ENCODE measurements at places on chromosomes 1 and 21.
A peak's percentile ranks its signal among the peaks of the same experiment; 100 is the strongest.

DNA sequence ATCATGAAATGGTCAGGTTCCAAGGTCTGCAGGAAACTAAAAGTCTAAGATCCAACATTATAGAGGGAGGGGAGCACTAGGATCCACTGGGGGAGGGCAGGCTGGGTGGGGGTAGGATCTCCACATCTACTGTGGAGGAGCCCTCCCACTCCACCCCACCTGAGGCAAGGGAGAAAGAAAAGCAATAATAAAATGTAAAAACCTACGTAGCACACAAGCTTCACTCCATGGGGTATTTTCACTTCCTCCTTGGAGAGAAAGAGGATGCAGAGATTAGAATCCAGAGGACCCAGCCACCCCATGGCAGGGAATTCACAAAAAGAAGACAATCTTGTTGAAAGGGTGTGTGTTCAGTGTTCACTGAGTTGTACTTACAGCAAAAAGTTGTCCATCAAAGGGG is 14.4 kb downstream of the SPOCD1 start:
- H3K27ac ChIP-seq, result no peak overlapping the region
- no peak for DNase-seq
- no peaks in the 10 kb centered on the region for H3K27me3 ChIP-seq
- no peak overlapping the region for H3K4me3 ChIP-seq

DNA sequence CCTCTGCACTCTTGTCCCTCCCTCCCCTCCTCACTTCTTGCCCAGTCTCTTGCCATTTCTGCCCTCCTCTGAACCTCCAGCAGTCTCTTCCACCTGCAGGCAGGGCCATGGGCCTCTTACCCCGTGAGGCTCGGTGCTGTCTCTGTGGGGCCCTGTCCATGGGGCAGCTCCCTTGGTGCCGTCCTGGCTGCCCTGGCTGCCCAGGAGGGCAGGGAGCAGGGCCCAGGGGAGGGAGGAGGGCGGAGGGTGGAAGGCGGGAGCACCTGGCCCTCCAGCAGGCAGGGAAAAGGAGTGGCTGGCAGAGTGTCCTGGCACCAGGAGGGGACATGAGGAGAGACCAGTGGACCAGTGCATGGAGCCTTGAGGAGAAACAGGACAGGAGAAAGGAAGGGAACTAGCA is at the start of gene RORC:
Gene RORC, minus strand, starts transcription at position 198 of the 400 bp plus-strand sequence. Its CDS starts 38 bp downstream, at position 160.
- H3K27me3 ChIP-seq, result no peaks in the 10 kb centered on the region
- peak within 1 kb of the TSS; percentile 94 for H3K27ac ChIP-seq
- H3K36me3 ChIP-seq, result peaks cover 12% of the 10 kb centered on the region
- DNase-seq, result no peak
- peak within 1 kb of the TSS; percentile 79 for H3K4me3 ChIP-seq

DNA sequence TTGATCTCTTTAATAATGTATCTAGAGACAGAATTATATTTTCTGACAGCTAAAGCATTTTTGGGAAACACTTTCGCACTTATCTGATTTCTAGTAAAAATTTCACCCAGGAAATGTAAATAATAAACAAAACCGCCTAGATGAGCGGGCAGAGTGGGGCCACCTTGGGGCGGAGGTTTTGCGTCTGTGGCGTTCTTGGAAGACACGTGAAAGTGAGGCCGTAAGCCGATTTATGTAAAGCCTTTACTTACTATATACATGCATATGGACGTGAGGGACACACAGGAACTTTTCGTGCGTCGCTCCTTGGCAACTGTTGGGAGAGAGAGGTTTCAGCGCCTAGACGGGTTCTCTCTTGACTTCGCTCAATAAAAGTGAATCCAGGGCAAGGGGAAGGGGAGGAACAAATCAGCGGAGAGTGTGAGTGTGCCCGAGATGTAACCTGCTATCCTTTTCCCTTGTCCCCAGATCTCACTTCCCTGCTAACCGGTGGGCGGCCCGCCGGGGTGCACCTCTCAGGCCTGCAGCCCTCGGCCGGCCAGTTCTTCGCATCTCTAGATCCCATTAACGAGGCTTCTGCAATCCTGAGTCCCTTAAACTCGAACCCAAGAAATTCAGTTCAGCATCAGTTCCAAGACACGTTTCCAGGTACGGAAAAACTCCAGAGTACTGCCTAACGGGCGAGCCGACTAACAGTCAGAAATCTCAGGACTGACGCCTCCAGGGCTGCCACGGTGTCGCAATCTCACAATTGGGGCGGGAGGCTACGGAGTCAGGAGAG is 1.7 kb downstream of the HLX start:
- H3K36me3 ChIP-seq, result peaks cover 28% of the 10 kb centered on the region
- peak overlapping the region; percentile 71 for H3K4me3 ChIP-seq
- H3K27ac ChIP-seq, result peak overlapping the region; percentile 89
- H3K27me3 ChIP-seq, result no peaks in the 10 kb centered on the region
- DNase-seq, result no peak
- H3K4me1 ChIP-seq, result peaks cover 37% of the 10 kb centered on the region

DNA sequence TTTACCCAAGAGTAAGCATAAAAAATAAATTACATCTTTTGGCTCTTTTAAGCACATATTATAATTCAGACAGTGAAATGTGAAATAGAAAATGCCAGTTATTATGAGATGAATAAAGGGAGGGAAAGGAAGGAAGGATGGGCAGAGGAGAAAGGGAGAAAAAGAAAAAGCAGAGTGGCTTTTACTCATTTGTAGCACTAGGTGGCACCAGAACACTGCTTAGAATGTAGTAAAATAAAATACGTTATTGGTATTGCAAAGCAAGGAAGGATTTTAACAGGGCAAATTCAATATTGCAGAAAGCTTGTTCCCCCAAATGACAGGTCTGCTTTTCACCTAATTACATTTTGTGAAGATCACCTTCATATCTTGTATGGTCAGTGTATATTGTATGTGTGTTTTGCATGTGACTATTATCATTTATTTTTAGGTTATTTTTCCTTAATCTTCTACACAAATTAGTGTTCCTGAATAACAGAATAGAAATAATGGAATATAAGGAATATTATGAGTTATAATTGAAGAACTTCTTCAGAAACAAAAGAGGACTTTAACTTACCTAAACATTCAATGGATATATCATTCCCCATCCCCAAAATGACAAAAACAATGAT is 9.1 kb upstream of the PCNX2 start:
- H3K27ac ChIP-seq, result no peak overlapping the region
- no peaks in the 10 kb centered on the region for H3K36me3 ChIP-seq
- H3K27me3 ChIP-seq, result no peaks in the 10 kb centered on the region
- H3K4me3 ChIP-seq, result no peak overlapping the region

GRCh38 chr1:87394513-87394912 is 65.8 kb downstream of the LMO4 start:
- H3K36me3 ChIP-seq, result no peaks in the 10 kb centered on the region
- H3K4me3 ChIP-seq, result no peak overlapping the region
- H3K27me3 ChIP-seq, result no peaks in the 10 kb centered on the region
- DNase-seq, result no peak
- no peak overlapping the region for H3K27ac ChIP-seq

GRCh38 chr1:169779970-169780369 is 14.7 kb downstream of the METTL18 start:
- no peak for DNase-seq
- no peaks in the 10 kb centered on the region for H3K27me3 ChIP-seq
- H3K4me3 ChIP-seq, result no peak overlapping the region
- H3K27ac ChIP-seq, result no peak overlapping the region
- H3K36me3 ChIP-seq, result no peaks in the 10 kb centered on the region

DNA sequence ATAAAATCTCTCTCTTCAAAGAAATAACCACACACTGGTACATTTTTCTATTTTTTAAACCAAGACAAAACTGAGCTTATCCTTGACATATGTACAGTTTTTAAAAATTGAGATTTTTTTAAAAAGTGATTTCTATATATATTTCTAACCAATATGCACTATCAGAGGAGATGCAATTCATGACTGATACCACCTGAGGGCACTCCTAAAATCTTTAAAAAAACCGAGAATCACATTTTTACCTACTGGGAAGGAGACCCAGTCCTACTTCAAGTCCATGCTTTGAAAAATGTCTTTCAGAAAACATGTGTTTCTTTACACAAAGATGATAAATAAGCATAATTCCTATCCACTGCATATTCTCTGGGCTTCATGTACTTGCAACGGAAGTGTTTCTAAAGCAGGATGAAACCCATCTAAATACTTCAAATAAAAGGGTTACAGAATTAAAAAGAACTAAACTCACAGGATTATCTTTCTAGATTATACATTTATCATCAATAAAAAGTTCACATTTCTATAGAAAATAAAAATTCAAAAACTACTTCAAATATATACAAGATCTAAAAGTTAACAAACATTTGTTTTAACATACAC is 98.6 kb downstream of the ENAH start:
- no peaks in the 10 kb centered on the region for H3K27me3 ChIP-seq
- H3K27ac ChIP-seq, result no peak overlapping the region
- no peaks in the 10 kb centered on the region for H3K36me3 ChIP-seq
- no peak overlapping the region for H3K4me3 ChIP-seq
- H3K4me1 ChIP-seq, result no peaks in the 10 kb centered on the region
- DNase-seq, result no peak

GRCh38 chr1:42880384-42880783 is 34.0 kb downstream of the ZNF691 start:
- H3K27ac ChIP-seq, result no peak overlapping the region
- no peaks in the 10 kb centered on the region for H3K4me1 ChIP-seq
- H3K36me3 ChIP-seq, result no peaks in the 10 kb centered on the region
- H3K27me3 ChIP-seq, result no peaks in the 10 kb centered on the region

GRCh38 chr1:232987774-232988140 is 37.3 kb downstream of the NTPCR start:
- no peak for DNase-seq
- no peak overlapping the region for H3K27ac ChIP-seq
- H3K27me3 ChIP-seq, result no peaks in the 10 kb centered on the region
- H3K36me3 ChIP-seq, result no peaks in the 10 kb centered on the region

GRCh38 chr1:18012686-18013085 is 94.9 kb upstream of the IGSF21 start:
- H3K27ac ChIP-seq, result no peak overlapping the region
- H3K4me1 ChIP-seq, result no peaks in the 10 kb centered on the region
- no peak overlapping the region for H3K4me3 ChIP-seq
- H3K36me3 ChIP-seq, result no peaks in the 10 kb centered on the region
- H3K27me3 ChIP-seq, result peaks cover 2% of the 10 kb centered on the region

GRCh38 chr1:183106746-183107145 is 79.3 kb upstream of the LAMC2 start:
- peaks cover 3% of the 10 kb centered on the region for H3K36me3 ChIP-seq
- no peaks in the 10 kb centered on the region for H3K27me3 ChIP-seq
- no peak overlapping the region for H3K27ac ChIP-seq

DNA sequence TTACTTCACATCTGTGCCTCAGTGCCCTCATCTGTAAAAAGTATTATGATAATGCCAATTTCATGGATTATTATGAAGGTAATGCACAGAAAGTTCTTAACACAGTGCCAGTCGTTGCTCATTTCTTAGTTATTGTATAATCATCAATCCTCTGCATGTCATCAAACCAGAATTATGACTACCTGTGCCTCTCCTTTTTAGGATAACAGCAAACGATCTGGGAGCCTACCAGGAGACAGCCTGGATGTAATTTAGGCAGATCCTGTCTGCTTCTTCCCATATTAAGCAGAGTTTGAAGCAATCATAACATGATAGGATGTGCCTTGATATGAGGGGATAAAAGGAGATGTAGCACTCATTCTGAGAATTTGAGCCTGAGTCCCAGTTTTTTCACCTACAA is 177.4 kb upstream of the DPT start:
- no peak overlapping the region for H3K27ac ChIP-seq
- no peak overlapping the region for H3K4me3 ChIP-seq
- no peaks in the 10 kb centered on the region for H3K27me3 ChIP-seq
- no peaks in the 10 kb centered on the region for H3K4me1 ChIP-seq
- no peak for DNase-seq

DNA sequence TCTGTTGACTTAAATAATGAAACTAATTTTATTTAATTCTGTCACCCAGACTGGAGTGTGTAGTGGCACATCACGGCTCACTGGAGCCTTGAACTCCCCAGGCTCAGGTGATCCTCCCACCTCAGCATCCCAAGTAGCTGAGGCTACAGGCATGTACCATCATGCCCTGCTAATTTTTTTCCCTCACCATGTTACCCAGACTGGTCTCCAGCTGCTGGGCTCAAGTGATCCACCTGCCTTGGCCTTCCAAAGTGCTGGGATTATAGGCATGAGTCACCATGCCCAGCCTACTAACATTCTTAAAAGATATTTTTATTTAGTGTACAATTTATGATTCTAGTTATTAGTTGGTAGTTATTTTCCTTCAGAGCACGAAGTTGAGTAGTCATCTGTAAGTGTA is 49.5 kb downstream of the NRDC start:
- no peak overlapping the region for H3K4me3 ChIP-seq
- H3K27me3 ChIP-seq, result no peaks in the 10 kb centered on the region
- DNase-seq, result no peak

DNA sequence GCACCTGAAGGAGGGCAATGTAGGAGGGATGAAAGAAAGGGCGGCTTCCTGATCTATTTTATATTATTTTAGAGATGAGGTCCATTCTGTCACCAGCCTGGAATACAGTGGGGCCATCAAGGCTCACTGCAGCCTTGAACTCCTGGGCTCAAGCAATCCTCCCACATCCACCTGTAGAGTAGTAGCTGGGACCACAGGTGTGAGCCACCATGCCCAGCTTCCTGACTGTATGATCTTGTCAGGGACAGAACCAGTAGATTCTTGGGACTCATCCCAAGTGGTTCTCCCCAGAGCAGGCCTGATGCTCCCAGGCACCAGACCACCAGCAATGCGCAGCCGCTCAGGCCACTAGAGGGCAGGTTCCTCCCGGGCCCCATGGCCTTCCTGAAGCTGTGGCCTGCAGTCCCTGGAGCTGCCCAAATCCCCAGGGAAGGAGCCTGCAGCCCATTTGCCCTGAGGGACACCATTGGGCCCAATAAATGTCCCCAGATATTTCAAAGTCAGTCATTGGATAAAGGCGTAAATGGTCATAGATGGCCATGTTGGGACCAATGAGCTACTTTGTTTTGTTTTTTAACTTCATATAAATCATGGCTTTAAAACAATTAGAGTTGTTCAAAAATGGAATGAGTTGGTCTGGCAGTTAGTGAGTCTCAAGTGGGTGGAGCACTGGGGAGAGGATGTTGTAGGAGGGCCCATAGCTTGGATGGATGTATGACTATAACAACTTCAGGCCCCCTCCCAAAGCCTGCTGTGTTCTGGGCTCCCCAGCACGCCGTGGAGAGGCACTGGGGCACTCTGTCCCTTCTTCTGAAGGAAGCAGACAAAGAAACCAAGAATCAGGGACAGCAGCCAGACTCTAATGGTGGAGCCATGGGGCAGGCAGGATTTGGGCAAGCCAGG is 44.7 kb upstream of the GOLT1A start:
- H3K27ac ChIP-seq, result peak overlapping the region; percentile 23
- no peaks in the 10 kb centered on the region for H3K36me3 ChIP-seq
- H3K27me3 ChIP-seq, result no peaks in the 10 kb centered on the region
- peak; percentile 61 for DNase-seq

Data from liver (tissue), 10 donors.